ENCODE measurements at places on chromosomes 11 and 22.

DNA sequence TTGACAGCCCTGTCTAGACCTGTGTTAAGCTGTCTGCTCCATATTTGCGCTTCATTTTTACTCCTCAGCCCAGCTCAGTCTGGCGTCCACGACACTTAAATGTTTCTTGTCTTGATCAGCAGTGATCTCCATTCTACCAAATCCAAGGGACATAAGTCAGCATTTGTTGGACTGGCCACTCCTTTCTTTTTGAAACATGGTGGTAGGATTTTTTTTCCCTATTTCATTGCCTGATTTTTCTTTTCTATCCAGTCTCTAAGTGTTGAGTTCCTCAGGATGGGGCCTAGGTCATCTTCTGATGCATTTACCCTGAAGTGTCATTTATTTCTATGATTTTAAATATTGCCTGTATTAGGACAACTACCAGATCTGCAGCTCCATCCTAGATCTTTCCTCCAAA lies 873 bp downstream of the NCAPH2 start:
- no peak for DNase-seq

GRCh38 chr11:93849751-93850593 lies 446 bp downstream of the VSTM5 start:
- DNase-seq: no peak

- DNase-seq: no peak
Measured at GRCh38 chr11:27159335-27159679, 118.7 kb downstream of the BBOX1 start.

DNA sequence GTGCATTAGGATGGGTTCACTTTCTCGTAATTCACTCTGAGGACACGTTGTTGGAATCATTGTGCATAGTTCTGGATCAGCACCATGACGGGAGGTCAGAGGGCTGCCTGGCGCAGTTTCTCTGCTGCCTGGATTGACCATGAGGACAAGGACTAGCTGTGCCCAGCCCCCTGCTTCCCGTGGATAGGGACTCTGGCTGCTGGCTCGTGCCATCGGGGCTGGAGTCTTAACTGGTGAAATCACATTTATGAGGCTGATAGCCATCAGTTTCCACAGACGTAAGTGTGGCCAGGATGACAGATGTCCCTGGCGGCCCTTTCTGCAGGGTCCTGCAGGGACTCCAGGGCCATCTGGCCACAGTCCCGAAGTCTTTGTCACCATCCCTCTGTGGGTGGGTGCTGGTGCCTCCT lies 24.1 kb upstream of the GRAMD4 start:
- DNase-seq: no peak

GRCh38 chr11:114812733-114813132 lies 134.4 kb downstream of the NXPE2 start:
- no peak for DNase-seq
